Posterior cingulate gyrus (tissue), 11 donors: ENCODE measurements at places on chromosomes 13 and 19.

- DNase-seq: peak; percentile 72
These were observed 4.4 kb downstream of the CCDC61 start for GRCh38 chr19:45999653-46000121.

GRCh38 chr19:33403221-33403972 lies 29.9 kb downstream of the CEBPG start:
- peak; percentile 55 for DNase-seq

DNA sequence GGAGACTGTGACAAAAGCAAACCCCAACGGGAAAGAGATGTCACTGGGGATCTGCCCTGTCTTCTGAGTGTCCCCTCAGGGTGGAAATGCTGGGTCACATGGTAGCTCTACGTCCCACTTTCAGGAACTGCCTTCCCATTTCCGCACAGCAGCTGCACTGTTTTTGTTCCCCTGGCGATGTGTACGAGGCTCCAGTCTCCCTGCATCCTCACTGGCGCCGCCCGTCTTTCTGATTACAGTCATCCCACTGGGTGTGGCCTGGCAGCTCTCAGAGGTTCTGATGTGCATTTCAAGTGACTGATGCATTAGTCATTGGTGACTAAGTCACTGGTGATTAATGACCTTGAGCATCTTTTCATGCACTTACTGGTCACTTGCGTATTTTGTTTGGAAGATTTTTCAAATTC lies 21.2 kb downstream of the PCID2 start:
- peak; percentile 95 for DNase-seq

DNA sequence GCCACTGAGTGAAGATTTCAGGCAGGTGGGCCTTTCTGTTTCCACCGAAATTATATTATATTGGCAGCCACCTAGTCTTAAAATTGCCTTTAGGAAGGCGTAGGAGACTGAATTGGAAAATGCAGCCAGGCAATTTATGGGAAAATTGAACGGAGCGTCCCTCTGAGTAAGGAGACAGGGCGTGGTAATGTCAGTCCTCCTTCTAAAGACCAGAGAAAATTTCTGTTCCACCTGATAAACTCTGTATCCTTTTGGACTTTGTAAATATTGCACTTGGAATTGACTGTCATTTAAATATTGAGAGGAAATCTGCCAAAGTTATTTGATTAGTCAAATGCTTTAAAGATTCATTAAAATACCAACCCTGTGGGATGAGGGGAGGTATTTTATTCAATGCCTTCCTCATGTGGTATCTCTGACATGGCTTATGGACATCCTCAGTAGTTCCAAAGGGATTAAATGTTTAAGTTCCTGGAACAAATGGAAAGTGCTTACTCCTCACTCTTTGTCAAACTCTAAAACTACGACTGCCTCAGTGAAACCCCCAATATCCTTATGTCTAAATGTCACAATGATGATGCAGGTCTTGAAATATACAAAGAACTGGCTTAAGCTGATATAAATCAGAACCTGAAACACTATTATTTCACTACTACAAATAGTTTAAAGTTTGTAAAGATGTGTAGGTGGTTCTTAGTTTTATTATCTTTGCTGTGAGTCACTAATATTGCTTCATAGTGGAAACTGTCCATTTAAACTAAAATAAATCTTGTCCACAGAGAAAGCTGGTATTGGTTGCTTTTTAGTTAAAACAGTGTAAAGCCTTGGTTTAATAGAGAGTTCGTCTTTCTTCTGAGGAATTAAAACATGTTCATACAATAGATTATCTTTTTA lies 203.2 kb downstream of the FGF14 start:
- DNase-seq: no peak

GRCh38 chr13:105334211-105334610 lies 1201.3 kb downstream of the EFNB2 start:
- no peak for DNase-seq

DNA sequence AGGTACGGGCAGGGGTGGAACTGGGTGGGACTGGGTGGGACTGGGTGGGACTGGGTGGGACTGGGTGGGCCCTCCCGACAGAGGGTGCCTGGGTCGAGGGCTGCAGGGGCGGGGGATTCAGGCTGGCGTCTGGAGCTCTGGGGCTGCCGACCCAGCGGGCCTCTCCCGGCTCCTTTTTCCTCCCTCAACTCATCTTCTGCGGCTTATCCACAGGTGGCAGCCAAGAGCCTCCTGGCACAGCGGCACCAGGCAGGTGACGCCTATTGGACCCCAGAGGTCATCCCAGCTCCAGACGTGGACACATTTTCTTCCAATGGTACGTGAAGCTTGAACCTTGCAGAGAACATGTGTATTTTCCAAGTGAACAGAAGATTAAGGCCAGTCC lies 533 bp downstream of the ZNF544 start:
- DNase-seq: peak; percentile 15

DNA sequence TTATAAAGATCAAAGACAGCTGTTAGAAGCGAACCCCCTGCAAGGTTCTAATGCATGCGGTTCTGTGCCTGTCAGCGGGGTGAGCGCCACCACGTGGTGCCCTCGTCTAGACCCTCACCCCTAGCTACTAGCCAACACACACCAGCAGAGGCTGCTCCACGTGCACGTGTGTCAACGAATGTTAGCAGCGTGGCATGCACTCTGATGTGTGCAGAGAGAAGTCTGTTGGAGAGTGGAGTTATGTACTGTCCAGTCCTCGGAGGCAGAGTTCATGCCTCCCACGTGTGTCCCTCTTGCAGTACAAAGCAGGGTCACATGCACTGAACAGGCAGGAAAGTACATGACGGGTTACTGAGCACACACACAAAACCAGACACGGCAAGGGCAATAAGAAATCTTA lies 75.0 kb upstream of the SLC15A1 start:
- no peak for DNase-seq

DNA sequence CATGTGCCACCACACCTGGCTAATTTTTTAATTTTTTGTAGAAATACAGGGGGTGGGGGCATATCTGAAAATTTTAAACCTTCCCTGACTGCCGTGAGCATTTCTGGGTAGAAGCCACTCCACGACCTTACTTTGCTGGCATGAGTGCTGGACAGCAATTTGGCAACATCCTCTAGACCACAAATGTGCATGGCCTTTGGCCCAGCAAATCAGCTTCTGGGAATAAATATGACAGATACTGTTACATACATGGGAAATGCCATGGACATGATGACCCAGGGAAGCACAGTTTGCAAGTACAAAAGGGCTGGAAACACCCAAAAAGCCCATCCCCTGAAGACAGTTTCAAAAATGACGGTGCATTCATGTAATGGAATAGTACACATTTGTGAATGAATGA lies 3.2 kb upstream of the PVR start:
- no peak for DNase-seq

DNA sequence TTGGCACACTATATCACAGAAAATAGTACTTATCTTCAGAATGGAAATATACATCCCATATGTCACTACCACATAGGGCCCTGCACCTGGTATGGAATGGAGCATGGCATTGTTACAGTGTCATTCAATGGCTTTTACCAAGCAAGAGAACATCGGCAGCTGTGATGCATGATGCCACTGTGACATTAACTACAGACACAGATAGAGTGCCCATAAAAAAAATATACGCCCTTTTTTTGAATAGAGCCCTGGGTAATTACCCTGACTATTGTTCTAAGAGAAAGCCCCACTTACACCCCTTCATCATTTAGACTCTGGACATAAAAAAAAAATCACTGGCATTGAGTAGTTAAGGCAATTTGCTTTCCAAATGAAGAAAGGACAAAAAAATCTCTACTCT lies 320.3 kb downstream of the DNAJC15 start:
- DNase-seq: no peak

GRCh38 chr19:13615890-13616289 lies 109.6 kb upstream of the CACNA1A start:
- DNase-seq: peak; percentile 80

- DNase-seq: no peak
These were observed 50.9 kb downstream of the PCCA start for GRCh38 chr13:100139817-100140216.

DNA sequence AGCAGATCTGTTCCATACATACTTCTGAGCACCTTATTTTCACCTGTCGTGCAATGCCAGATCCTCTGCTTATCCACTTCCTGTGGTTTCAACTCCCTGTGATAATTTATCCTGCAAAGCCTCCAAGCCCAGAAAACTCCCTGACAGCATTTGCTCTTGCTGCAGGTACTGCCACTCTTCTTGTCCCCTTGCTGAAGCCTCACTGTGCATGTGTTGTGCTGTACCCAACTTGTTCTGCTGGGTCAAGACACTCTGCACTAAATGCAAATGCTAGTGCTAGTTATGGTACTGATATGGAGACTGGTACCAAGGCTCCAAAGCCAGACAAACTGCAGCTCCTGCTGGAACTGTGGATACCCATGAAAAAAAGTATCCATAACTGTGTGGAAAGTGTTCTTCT lies 315.4 kb upstream of the MIR17HG start:
- no peak for DNase-seq

DNA sequence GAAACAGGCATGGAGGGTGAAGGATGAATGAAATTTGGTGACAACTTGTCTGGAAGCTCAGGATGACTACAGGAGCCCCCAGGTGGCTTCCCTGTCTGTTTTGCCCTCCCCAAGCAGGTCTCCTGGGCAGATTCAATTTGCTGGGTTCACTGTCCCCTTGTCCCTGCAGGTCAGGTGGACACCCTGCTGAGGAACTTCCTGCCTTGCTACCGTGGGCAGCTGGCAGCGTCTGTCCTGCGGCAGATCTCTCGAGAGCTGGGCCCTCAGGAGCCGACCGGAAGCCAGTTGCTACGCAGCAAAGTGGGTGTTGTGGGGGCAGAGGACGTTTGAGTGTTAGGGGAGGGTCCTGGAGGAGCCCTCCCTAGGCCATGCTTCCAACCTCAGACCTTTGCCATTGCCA lies 19.1 kb downstream of the PGLS start:
- no peak for DNase-seq

DNA sequence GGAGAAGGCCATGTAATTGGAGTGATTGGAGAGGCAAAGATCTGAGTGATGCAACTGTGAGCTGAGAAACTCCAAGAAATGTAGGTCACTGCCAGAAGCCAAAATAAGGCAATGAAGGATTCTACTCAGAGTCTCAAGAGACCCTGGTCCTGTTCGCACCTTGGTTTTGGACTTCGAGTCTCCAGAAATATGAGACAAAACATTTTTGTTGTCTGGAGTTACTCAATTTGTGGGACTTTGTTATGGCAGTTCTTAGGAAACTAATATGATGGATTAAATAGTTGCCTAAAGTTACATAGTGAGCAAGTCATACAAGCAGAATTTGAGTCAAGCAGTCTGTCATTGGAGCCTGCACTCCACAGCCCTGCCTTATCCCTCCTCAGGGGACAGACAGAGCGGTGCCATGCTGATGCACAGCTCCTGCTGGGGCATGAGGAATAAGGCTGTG lies 104.2 kb downstream of the ITGBL1 start:
- DNase-seq: no peak

DNA sequence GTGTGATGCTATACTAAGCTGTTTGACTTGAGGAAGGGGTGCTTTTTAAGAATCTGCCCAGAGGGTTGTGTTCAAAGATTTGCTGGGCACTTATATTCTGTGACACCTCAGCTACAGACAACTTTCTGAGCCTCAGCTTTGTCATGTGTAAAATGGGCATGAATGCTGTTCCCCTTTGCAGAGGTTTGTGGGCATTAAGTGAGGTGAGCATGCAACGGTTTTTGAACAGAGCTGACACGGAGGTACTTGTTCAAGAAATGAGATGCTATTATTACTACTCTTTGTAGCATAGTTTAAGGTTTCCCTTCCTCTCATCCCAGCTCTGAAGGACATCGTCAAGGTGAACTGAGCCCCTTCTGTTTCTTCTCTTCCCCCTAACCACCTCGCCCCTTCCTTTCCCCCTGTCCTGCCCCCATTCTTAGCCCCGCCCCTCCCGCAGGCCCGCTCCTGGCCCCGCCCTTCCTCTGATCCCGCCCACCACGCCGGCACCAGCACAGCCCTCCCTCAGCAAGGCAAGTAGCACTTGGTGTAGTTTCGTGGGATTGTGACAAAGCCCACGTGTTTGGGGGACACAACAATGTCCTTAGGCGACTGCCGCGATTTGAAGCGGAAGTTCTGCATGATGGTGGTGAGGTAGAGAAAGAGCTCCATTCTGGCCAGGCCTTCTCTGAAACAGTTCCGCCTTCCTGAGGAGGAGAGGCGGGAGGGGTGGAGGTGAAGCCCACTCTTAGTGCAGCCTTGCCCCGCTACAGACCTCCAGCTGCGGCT lies 26.1 kb upstream of the CYP2A7 start:
- DNase-seq: no peak

DNA sequence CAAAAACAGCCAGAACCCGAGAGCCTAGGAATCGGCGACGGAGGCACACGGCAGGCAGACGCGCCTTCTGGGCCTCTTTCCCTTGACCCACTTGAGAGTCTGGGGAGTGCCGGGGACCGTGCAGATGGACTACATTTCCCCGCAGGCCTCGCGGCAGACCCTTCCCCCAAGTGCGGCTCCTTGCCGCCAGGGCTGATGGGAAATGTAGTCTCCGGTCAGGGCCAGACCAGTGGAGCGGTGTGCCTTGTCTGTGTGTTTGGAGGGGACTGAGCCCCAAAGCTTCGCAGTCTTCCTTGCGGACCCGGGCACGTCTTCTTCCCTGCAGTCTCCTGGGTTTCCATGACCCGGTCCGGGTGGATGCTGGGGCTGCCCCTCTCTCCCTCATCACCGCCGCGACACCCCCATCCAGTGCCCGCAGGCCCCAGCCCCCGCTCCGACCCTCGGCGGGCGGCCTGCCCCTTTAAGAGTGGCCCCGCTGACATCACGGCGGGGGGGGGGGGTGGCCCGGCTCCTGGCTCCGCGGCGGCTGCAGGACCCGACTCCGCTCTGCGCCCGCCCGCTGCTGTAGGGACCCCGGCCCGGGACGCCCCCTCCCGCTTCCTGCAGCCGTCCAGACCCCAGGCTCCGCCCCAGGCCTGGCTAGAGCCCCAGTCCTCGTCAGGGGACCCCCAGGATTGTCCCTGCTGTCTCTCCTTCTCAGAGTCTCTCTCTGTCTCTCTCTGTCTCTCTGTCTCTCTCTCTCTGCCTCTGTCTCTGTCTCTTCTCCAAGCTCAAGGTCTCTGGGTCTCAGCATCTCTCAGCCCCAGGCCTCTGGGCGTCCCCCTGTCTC lies 758 bp upstream of the CACNG7 start:
- DNase-seq: peak; percentile 91
